ENCODE measurements at places on chromosomes 6 and 20.

DNA sequence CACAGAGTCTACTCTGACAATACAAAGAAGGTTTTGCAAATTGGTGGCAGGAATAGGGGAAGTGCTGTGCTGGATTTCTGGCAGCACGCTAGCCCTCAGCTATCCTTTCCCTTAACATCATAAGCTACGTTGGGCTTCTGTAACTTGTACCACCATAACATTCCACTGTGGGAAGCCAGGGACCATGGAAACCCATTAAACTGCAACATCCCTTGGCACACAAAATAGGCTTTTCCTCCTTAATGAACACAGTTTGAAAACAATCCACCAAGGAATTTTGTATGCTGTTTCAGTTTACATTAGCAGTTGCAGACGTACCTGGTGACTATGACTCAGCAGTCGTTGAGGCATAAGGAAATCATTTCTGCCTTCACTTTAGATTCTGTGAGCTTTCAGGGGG is 203.9 kb upstream of the RAB32 start:
- no peak for DNase-seq

- no peak for DNase-seq
Measured at GRCh38 chr6:37129566-37129965, 40.4 kb upstream of the PIM1 start.

- no peak for DNase-seq
Measured at GRCh38 chr6:22001396-22002027, 295.3 kb downstream of the PRL start.

DNA sequence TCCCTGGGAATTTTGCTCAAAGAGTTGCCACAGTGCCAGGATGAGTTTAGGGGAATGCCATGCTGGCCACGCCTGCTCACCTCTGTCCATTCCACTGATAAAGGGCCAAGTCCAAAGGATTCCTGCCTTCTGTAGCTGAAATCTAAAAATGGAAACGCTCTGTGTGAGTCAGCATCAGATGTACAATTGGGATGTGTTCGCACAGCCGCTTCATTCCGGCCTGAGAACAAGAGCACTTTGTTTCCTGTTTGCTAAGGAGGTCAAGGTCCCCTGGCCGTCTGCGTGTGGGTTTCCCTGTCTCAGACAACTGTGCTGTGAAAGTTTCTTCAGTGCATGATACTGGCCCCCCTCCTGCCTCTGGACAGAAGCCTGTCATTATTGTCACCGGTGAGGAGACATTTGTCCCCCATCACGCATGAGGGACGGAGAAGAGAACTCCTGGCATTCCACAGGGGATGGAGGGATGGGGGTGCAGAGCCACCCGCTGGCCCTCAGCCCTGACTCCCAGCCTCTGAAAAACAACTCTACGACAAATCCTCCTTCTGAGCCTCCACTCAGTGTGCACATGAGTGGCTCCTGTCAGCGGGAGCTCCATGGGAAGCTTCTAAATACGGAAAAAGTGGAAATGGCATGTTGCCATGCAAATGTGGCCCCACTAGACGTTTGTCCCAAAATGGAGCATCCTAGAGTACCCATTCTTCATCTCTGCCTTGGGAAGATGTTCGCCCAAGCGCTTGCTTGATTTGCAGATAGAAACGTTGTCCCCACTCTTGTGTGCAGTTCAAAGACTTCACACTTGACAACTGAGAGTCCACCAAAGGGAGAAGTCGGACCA is 143.5 kb upstream of the AFDN start:
- peak; percentile 82 for DNase-seq

DNA sequence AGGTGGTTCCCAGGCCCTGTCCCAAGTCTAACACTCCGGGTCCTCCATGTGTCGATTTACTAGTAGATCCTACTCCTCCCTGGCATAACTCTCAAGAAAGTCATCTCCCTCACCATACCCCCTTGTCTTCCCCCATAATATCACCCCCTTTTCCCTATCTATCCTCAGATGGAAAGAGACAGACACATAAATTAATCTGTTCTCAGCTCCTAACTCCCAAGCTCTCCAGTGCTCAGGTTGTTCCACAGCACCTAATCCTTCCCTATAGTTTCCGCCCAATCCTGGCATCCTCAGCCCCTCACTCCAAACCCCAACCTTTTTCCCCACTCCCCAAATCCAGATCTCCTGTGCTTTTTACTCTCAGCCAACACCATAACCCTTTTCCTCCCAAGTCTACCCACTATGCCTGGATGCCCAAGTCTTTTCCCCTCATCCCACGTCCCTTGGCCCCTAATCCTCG is 808 bp downstream of the ILRUN start:
- DNase-seq = no peak

GRCh38 chr6:66198062-66198624 is 491.1 kb upstream of the EYS start:
- no peak for DNase-seq

All from kidney glomerular epithelial cell (primary cell).